Aorta (tissue), 5 donors: ENCODE measurements at places on chromosomes 4 and X. TPM values are rescaled to one million over a fixed set of nuclear protein-coding genes. Genes with fewer than 3 reads are reported as not detected.

The CCDC120 gene
- total RNA-seq = 5.1 TPM

The HSFX2 gene
- total RNA-seq = not detected

The DUX4 gene
- not detected for total RNA-seq

DNA sequence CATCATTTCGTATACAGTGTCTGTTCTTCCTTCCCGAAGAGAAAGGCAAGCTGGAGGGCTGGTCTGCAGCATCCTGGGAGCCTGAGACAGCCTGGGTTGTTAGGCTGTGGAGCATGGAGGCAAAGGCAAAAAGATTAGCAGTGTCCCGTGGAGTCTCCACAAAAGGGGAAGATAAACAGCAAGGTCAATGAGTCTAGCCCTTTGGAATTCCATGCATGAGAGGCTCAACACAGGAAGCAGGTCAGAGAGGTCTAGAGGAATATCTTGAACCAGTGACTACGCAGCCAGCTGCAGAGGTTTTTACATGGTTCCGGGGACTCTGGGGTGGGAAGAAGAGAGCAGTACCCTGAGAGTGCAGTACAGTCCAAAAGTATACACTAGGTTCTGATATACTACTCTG is 12.2 kb upstream of the MCF2 start:
- no peak for DNase-seq
